ENCODE measurements at places on chromosomes 3 and 15.

DNA sequence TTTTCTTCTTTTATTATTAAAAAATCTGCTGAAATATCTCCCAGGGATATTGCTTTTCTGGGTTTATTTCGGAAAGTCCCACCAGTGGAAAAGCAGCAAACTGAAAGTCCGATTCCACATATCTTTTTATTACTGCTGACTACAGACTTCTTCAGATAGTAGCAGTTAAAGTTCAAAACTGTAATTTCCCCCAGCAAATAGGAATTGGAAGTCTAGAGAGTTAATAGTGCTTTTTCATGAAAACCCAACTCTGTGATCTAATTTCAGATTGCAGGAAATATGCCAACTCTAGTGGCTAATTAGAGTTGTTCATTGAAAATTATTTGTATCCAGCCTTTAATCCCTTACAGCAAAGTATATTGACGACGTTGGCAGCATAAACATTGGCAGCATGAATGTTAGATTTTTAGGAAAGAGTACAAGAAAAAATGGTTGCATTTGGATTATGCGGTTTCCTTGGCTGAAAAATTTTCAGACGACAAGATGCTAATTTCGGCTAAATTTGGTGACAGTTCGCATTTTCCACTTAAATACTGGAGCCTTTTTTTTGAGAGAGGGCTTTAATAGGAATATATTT, 472.9 kb upstream of the CBLB start:
- no peak for DNase-seq

- DNase-seq: no peak
Measured at GRCh38 chr15:35047996-35048395, 37.1 kb downstream of the NANOGP8 start.

DNA sequence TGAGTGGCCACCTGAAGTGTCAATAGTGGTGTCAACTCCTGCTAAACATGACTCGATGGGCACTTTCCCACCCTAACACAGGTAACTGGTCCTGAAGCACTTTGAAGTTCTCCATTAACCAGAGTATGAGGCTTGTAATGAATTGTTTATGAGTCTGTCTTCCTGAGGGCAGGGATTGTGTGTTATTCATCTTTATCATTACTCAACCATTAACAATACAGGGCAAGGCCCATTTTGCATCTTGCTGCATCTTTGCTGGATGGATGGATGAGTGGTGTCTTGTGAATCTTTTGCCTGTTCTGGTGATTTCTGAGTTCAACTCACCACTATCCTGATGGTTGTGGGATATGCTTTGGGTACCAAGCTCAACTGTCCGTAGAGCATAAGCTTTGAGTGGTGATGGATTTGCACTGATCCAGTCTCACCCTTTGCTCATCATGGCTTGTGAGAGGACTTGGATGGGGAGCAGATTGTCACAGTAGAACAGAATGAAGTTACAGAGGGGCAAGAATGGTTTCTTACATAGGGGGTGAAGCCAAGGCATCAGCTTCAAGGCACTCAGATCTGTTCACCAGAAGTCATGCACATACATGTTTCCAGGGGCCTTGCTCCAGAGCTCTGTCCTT, 22.3 kb upstream of the EPB42 start:
- no peak for DNase-seq

DNA sequence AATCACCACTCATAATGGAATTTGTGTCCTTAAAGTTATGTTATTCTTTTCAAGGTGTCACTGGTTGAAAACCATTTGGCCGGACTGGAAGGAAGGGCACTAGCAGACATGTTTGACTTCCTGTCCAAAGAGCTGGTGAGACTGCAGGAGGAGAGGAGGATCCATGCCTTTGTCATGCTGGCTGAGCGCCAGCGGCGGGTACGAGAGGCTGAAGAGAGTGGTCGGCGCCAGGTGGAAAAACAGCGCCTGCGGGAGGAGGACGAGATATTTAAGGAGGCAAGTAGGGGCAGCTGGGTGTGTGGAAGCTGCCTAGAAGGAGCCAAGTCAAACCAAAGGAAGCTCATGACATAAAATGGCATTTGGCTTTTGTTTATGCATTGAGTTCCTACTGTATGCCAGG, 38.0 kb upstream of the NR1I2 start:
- DNase-seq: no peak

DNA sequence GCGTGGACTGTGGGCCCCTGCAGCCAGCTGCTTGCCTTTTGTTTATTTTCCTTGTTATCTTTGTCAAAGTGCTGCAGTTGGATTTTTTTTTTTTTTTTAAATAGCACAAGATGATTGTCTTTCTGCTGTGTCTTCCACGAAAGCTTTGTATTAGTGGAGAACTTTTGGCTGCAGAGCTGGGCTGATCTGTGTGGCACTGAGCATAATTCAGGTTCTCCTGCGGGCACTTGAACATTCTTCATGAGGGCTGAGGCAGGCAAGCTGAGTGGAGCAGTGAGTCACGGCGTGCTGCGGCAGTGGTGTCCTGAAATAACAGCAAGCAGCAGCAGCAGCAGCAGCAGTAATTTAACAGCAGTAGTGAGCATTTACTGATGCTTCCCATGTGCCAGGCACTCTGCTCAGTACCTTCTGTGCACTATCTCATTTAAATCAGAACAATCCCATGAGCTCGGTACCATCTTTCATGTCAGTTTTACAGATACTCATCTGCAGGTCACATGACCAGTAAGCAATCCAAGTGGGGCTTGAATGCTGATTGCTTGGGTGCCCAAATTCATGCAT, 45.8 kb downstream of the MITF start:
- DNase-seq: peak; percentile 86

DNA sequence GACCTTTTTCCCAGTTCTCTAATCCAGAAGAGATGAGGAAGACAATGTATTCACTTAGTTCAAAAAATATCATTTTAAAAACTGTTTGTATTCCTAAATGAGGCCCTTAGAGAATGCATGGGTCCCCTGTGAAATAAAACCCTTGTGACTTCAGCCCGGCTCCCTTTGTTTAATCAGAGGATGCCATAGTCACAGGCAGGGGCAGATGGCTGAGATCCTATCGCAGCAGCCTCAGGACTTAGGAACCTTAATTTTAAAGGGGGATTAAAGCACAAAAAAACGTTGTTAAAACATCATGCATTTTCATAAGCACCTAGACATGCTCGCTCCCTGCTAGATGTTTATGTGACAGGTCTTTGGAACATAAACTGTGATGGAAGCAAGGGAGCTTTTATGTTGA, 176.6 kb downstream of the IL20RB start:
- DNase-seq: no peak

GRCh38 chr3:134392336-134392983, 18.2 kb upstream of the AMOTL2 start:
- DNase-seq: no peak

DNA sequence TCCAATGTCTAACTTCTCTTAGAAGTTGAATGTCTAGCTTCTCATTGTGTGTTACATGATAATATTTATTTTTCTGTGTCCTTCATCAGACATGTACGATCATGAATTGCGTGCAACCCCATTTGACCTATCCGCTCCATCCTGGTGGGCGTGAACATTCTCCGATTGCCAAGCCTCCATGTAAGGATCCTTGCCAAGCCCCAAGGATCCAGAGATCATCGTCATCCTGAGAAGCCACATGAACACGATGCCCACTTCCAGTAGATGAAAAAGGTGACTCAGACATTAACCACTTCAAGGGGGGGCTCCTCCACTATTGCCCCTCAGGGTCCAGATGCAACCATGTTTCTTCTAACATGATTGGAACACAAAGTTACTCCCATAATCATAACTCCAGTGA, 25.5 kb upstream of the KNG1 start:
- no peak for DNase-seq

- no peak for DNase-seq
Measured at GRCh38 chr15:89674526-89674925, 4.6 kb downstream of the PLIN1 start.

DNA sequence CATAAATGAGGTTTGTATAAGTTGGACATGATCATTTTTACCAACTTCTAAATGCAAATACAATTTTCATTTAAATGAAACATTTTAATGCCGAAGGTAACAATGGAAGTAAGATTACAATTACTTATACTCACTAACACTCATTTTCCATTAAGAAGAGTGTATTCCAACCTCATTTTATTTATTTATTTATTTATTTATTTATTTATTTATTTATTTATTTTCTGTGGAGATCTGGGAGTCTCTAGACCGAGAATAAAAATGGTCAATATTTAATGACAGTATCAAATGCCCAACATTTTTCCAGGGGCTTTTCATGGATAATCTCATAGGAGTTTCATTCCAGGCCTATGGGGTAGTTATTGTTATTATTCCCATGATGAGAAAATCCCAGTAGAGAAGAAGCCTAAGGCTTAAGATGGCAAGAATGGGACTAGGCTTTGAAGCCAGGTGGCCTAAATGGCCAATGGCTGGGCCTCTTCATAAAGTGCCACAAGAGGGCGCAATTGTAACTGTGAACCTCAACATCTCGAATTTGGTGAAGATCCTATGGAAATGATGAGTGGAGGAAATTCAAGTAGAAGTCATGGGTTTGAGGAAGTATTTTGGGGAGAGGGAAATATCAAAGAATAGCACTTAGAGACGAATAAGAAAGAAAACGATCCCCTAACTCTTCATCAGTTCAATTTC, 21.3 kb downstream of the VGLL3 start:
- DNase-seq: peak; percentile 48

- peak; percentile 59 for DNase-seq
Measured at GRCh38 chr3:8529181-8529637, 27.6 kb downstream of the LMCD1 start.

DNA sequence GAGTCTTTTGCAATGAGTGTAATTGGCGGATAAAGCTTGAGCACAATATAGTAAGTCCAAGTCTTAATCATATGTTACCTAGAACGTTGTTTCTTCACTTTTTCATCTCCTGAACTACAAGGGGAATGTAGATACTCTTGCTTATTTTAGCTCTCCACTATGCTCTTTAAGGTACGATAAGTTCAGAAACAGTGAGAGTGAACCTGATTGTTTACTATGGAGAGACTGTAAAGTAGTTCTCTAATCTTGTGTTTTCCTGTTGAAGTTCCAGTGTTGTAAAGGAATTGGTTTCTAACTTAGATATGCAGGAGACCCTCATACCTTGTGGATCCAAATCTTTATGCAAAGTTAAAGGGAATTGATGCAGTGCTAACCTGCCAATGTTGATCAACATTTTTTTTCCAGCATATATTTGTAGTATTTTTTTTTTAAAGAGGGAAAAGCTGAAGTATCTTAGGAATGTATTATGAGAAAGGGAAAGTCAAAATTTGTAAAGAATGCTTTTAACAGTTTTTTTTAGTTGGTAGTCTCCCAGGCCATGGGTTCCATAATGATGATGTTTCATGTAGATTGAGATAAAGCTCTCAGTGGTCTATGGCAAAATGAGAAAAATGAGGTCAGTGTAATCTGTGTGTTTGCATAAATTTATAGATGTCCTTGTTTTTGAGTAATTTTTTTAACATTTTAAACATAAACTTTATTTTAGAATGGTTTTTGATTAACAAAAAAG, 14.9 kb downstream of the ATP11B start:
- no peak for DNase-seq

DNA sequence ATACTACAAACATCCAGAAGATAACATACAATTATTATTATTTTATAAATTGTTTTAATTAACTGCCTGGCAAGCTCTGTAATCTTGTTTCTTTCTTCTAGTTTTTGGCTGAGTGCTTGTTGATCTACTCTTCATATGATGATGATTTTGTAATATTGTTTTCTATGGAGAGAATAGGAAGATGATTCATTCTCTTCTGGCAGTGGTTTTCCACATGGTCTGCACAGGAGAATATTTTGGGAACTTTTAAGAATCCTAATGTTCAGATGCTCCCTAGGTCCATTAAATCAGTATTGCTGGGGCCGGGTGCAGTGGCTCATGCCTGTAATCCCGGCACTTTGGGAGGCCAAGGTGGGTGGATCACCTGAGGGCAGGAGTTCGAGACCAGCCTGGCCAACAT, 37.6 kb downstream of the CACNA2D3 start:
- no peak for DNase-seq

DNA sequence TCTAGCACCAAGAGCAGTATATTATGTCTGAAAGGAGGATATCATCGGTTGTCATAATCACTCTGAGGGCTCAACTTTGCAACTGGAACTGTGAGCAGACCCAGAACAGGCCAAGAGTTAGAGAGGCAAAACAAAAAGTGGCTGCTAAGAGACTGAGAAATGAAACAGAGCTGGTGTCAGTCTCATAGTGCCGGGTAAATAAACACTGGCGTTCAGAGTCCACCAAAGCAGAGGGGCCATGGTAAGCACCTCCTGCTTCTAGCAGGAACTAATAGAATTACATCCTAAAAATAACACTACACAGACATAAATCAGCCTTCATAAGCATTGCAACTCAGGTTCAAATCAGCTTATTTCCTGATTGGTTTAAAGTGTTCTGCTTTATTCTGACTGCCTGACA, 10.3 kb upstream of the IL12A start:
- DNase-seq: peak; percentile 5

- DNase-seq: no peak
Measured at GRCh38 chr3:191882289-191882688, 421.3 kb downstream of the PYDC2 start.

DNA sequence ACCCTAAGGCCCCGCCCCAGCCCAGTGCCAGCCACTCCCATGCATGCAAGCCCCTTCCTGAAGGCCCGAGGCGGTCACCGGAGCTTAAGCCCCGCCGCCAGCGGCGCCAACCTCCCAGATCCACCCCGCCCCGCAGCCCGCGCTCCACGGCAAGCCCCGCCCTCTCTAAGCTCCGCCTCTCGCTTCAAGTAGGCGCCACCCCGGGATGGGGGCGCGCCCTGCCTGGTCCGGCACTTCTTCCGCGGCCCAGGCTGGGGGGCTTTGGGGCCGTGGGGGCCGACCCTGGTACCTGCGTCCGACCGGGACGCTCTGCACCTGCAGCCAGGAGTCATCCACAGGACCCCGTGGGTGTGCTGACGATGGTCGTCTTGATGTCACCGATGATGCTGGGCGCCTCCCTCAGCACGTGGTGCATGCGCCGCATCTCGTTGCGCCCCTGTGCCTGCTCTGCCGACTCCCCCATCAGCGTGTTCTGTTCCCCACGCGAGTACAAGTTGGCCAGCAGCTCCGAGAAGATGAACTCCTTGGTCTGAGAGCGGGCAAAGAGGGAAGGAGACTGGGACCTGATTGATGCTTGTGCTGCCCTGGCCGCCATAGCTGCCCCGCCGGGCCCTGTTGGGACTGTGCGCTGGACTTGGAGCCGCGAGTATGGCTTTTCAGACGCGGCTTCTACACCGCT, 26.1 kb upstream of the CSPG4 start:
- DNase-seq: peak; percentile 95

- DNase-seq: no peak
Measured at GRCh38 chr3:127629467-127630403, 750 bp downstream of the PODXL2 start.

- DNase-seq: no peak
Measured at GRCh38 chr3:116640109-116640508, 69.5 kb upstream of the TUSC7 start.
